Cardiac septum (tissue), 1 donor: ENCODE measurements at places on chromosomes 16 and 17.

DNA sequence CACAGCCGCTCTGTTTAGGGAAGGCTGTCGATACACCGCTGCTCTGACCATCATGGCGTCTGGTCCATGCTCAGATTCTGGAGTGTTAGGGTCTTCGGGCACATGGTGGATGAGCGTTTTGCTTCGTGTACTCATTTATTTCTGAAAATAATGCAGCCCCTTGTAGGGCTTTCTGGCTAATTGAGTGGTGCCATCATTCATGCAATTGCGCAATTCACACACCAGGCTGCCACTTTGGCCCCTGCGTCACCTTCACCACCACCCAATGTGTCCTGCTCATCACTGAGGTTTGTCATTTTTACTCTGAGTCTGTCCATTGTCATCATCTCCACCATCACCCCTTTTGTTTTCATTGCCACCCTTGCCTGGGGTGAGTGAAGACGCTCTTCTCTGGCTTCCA lies 557.4 kb downstream of the WWOX start:
- no peak for DNase-seq

DNA sequence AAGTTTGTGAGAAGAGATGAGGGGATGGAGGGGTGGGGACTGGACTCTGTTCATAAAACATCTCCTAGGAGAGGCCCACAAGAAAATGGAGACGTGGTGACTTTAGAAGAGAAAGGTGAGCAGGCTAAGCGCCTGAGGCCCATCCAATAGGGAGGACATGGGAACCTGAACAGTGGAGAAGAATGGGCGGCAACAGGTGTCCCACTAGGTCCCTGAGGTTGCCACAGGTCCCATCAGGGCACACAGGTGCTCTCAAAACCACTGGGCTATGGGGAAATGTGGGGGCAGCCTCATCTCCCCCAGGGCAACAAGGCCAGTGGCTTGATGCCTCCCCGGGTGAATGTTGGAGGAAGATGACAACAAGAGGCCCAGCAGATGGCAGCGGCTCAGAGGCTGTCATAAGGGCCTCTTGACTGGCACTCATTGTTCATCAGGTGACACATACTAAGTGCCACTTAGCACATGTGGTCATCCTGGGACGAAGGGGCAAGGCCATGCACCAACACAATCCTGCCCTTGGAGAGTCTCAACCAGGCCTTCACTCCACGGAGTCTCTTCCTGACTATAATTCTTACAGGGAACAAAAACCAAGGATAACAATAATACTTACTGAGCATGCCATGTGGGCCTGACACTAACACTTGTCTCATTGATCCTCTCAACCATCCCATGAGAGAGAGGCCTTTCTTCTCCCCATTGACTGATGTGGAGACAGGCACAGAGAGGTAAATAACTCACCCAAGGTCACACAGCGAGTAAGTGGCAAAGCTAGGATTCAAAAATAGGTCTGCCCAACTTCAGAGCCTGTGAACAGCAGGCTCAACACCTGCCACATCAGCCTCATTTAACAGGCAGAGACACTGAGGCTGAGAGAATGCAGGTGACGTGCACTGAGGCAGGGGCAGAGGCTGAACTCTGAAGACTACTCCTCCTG lies 38.0 kb downstream of the CUEDC1 start:
- no peak for DNase-seq

DNA sequence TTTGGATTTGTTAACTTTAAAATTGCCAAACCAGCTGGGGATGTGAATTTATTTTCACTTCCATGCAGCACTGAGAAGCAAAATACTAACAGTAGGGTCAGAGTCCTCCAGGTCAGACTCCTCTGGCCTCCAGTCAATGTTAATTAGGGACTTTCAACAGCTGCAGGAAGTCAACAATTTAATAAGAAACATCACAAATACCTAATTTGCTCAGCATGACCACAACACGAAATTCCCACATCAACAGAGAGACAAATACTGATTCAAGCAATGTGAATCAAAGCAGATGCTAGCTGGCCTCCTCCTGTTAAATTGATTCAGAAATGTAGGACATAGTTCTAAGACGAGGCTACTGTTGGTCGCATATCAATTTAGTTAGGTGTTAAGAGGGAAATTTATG lies 111.7 kb downstream of the ABCA8 start:
- no peak for DNase-seq

- DNase-seq, result peak; percentile 96
Measured at GRCh38 chr16:4802659-4803287, 340 bp upstream of the ROGDI start.
